SIG-M5 (cell line): ENCODE measurements at places on chromosomes 7 and 10.

- no peak for DNase-seq
These were observed 95.4 kb upstream of the HABP2 start for GRCh38 chr10:113457408-113457807.

DNA sequence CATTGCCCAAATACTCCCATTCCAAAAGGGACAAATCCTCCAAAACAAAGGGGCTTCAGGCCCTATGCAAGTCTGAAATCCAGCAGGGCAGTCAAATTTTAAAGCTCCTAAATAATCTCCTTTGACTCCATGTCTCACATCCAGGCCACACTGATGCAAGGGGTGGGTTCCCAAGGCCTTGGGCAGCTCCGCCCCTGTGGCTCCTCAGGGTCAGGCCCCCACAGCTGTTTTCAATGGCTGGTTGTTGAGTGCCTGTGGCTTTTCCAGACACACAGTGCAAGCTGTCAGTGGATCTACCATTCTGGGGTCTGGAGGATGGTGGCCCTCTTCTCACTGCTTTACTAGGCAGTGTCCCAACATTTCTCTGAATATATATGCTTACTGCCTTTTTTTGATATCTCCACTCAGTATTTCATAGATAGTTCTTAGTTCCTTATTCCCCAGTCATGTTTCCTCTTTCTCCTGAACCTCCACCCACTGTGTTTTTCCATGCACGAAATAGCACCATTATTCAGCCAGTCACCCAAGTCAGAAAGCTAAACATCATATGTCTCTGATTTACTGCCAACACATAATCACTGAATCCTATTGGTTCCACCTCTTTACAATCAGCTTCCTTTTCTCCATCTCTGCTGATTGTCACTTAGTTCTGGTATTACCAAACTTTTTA is 172.6 kb upstream of the CACNA2D1 start:
- DNase-seq, result no peak

DNA sequence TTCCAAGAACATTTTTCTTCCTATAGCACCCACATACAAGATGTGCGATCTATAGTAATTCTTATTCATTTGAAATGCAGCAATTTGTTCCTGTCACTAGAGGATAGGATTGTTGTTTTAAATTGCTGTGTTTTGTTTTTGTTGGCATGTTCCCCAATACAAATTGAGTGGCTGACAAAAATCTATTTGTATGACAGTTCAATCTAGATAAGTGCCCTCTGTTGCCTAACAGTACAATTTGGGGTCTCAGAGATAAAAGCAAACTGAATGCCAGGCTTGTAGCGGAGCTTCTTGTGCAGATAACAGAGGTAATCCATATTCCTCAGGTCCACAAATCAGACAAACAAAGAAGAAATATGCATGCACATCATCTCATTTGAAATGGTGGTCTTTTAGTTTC is 68.8 kb downstream of the VTI1A start:
- no peak for DNase-seq

DNA sequence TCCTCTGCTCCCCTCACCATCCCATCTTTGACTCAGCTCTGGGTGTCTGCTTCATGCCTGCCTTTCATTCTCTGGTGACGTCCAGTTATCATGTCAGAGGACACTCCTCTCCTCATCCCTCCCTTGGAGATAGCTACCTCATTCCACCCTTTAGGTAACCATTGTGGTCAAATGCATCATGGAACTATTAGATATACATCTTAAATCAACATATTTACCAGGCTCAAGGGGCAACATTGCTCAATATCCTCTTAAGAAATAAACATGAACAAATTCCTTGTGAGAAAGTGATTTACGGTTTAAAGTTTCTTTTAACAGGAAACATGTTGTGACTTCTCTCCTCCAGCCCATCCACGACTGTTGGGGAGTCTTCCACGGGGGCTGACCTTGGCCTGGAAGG is 511.6 kb upstream of the IGFBP3 start:
- DNase-seq, result no peak

- DNase-seq, result no peak
These were observed 4.9 kb downstream of the GNB2 start for GRCh38 chr7:100678291-100678984.

- DNase-seq, result no peak
These were observed 103.9 kb upstream of the LEP start for GRCh38 chr7:128137181-128137580.

DNA sequence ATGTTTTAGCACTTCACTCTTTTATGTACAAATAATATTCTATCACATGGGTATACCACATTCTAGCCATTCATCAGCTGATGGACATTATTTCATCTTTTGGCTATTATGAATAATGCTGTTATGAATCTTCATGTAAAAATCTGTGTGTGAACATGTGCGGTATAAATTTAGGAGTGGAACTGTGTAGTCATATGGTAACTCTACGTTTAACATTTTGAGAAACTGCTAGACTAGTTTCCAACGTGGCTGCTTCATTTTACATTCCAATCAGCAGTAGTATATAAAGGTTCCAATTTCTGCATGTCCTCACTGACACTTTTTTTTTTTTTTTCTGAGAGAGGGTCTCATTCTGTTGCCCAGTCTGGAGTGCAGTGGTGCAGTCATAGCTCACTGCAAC is 8.3 kb downstream of the RAMP3 start:
- no peak for DNase-seq

GRCh38 chr7:36224934-36225858 is 72.1 kb downstream of the EEPD1 start:
- DNase-seq, result no peak

DNA sequence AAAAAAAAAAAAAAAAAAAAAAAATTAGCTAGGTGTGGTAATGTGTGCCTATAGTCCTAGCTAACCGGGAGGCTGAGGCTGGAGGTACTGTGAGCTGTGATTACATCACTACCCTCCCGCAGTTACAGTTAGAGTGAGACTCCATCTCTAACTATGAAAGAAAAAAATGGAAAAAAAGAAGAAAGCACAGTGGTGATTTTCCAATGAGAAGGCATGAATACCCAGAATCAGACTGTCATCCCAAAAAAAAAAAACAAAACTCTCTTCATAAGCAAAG is 269.9 kb upstream of the MKLN1 start:
- DNase-seq, result no peak

GRCh38 chr10:114856544-114857287 is 35.1 kb downstream of the FHIP2A start:
- no peak for DNase-seq

GRCh38 chr10:117569610-117570390 is 27.3 kb downstream of the EMX2 start:
- DNase-seq, result no peak

GRCh38 chr10:123151737-123152135 is 2.5 kb upstream of the BUB3 start:
- DNase-seq, result no peak

DNA sequence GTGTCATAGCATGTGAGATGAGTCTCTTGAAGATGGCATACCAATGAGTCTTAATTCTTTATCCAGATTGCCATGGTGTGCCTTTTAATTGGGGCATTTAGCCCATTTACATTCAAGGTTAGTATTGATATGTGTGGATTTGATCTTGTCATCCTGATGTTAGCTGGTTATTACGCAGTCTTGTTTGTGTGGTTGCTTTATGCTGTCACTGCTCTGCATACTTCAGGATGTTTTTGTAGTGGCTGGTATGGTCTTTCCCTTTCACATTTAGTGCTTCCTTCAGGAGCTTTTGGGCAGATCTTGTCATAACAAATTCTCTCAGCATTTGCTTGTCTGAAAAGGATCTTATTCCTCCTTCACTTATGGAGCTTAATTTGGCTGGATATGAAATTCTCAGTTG is 16.5 kb downstream of the FAM25A start:
- DNase-seq, result no peak

DNA sequence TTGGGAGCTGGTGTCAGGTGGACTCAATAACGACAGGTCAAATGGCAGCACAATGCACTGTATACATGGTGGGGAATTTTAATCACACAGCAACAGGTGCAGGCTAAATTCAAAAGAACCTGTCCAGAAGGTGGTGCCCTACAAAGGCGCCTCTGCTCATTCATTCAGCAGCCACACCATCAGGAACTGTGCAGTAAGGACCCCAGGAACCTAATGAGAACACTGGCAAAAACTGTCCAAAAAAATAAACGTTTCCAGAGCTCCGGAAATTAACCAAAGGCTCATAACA is 21.9 kb upstream of the CRYGN start:
- no peak for DNase-seq

DNA sequence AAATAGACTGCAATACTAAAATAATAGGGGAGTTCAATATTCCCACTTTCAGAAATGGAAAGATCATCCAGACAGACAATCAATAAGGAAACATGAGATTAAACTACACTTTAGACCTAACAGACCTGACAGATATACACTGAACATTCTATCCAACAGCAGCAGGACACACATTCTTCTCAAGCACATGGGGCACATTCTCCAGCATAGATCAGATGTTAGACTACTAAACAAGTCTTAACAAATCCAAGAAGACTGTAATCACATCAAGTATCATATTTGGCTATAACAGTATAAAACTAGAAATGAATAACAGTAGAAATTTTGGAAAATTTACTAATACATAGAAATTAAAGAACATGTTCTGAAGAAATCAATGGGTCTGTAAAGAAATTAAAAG is 458.9 kb upstream of the ANKRD30A start:
- DNase-seq, result no peak

DNA sequence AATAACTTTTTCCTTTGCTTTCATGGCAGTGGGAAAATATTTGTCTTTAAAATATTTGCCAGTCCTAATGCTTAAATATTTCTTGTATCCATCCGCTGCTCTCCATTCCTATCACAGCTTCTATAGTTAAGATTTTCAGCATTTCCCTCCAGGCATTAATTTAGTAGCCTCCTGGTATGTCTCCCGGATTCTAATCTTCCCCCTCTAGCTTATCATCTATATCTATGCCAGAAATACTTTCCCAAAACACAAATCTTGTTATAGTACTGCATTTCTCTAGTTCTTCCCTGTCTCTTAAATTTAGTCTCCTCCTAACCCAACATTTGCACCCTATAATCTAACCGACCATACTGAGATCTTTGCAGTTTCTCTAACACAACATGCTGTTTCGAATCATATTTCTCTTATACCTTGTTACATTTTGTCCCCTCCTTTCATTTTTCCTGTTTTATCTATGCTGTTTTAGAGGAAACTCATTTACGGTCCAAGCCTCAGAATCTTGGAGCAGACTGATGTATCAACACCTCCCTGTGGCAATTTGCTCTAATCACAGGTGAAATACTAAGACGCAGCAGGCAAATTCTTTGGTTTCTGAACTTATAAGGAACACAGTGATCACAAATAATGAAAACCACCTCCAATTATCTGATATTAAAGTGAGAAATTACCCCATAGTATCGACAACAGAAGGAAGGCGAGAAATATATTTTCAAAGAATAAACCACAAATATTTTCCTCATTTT is 10.3 kb downstream of the CNTNAP2 start:
- no peak for DNase-seq

- no peak for DNase-seq
These were observed 55.8 kb upstream of the KIF5B start for GRCh38 chr10:32112055-32112454.

DNA sequence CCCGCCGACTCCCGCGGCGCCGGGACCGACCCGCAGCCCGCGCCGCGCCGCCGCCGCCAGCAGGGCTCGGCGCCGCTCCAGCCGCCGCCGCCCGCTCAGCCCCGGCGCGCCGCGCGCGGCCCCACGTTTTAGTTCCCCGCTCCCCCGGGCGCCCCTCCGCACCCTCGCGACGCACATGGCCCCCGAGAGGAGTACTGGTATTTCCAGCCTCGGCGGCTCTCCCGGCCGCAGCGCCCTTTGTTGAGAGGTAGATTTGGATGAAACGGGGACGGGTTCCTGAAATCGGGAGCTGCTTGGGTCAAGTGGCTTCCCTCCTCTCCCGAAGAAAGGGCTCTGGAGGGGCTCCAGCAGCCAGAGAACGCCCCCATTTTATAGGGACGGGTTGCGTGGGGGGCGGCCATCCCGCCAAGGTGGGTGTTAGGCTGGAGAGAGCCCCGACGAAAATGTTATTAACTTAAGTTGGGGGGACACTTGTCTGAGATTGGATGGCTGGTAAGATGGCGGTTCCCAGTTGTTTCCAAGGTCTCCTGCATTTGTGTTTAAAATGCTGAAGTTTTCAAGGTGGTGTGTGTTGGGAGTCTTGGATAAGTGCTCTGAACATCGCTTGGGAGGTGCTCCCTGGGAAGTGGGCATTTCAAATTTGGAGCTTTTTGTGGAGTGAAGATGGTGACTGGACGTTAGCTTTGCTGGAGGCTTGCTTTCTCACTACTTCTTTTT is 1.2 kb downstream of the BMI1 start:
- DNase-seq, result no peak

- no peak for DNase-seq
These were observed 693.9 kb downstream of the REEP3 start for GRCh38 chr10:64215088-64215487.

DNA sequence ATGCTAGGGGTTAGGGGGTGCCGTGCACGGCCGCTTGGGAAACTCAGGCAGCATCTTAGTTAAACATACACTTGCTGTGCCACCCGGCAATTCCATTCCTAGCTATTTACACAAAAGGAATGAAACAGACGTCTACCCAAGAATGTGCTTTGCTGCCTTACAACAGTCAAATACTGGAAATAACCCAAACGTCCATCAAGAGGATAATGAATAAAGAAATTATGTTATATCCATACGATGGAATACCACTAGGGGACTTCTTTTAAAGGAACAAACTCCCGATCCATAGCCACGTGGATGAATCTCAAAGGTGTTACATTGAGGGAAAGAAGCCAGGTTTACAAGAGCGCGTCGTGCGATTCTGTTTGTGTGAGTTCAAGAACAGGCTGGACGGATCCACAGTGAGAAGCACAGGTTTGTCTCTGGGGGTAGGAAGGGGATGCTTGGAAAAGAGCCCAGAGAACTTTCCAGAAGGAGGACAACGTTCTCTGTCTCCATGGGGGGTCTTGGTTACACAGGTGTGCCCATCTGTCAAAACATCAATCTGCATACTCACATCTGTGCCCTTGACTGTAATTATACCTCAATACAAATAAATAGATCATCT is 41.8 kb downstream of the STK32C start:
- DNase-seq, result no peak
